ENCODE measurements at places on chromosomes 5 and 9.

GRCh38 chr5:138660051-138660572 is 84.9 kb upstream of the HSPA9 start:
- DNase-seq: no peak

DNA sequence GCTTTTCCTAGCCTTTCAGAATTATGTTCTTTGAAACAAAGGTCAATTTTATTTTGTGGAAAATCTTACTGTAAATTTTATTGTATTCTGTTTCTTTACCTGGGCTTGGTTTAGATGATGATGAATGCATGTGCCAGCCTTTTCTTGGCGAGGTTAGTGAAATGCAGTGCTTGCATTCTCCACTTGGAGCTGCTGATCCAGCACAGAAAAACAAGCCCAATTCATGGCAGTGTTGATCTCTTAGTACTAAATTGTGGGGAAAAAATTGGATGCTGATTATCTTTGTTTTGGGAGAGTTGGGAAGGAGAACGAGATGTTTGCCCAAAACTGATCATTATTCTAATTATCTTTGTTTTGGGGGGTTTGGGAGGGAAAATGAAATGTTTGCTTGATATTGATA is 3.7 kb downstream of the HABP4 start:
- no peak for DNase-seq

GRCh38 chr9:14173713-14174112 is 140.2 kb downstream of the NFIB start:
- no peak for DNase-seq

GRCh38 chr5:179668391-179668790 is 12.4 kb downstream of the CBY3 start:
- DNase-seq: peak; percentile 60

Measured in inflammatory macrophage treated with lipopolysaccharide for 1 hour (primary cell).